RWPE1 (cell line): ENCODE measurements at places on chromosomes 6 and 20.

DNA sequence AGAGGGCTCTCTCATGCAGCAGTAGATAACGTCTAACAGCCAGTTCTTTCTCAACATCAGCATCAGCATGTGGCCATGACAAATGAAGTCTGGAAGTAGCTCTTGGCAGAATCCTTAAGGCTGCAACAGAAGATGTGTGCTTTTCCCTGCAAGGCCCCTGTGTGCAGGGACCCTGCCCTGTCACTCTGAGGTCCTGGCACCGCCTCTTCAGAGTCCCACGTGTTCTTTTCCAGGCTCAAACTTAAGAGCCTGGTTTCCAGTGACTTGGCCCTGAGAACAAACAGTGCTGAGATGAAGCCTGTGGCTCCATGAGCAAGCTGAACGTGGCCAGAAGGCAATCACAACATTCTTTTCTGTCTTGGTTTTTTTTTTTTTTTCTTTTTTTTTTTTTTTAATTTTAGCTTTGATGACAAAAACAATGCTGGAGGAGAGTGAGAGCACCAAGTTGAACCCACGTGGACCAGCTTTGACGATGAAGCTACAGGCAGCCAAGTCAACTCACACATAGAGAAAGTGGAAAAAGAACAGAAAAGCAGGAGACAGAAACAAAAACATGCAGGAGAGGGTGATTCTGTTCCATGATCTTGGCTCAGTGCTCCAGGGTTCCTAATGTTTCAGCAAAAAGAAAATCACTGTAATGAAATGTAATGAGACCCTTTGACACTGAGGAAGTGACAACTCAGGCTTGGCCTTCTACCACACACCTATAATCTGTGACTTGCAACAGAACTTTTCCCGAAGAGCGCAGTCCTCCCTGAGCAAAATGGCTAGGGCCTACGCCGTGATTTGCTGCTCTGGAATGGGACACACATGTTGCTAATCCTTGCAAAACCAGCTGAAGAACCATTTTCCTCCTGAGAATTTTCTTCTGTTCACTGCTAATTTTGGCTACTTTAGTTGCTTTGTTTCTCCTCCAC lies 86.1 kb downstream of the FOXC1 start:
- DNase-seq, result no peak

- peak; percentile 45 for DNase-seq
Observed at GRCh38 chr6:50791900-50792508, 26.7 kb upstream of the TFAP2B start.

DNA sequence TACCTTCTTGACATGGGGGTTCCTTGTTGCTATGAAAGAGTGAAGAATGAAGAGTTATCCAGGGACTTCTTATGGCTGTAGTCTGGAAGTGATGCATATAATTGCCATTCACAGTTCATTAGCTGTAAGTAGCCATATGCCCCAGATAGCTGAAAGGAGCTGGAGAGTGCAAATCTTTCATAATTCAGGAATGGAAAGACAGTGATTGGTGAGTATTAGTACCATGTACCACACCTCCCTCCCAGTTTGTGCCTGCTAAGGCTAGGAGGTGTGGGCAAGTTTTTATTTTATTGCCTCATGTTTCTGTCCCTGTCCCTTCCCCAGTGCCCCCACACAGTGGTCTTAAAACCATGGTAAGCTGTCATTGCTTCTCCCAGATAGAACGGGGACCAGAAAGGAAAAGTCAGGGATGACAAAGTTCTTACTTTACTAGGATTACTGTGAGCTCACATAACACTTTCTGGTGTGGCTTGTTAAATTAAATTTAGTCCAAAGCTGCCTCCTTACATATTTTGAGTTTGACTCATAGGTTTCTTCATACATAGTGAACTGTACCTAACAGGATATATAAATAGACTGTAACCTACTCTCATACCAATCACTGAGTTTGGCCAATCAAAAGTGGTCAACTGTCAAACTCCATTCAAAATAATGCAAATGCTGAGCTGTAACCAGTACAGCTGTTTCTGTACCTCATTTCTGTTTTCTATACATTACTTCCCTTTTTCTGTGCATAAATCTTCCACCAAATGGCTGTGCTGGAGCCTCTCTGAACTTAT lies 119.4 kb downstream of the RFPL4B start:
- peak; percentile 42 for DNase-seq

GRCh38 chr20:44586289-44586911 lies 4.0 kb downstream of the PKIG start:
- DNase-seq, result no peak

DNA sequence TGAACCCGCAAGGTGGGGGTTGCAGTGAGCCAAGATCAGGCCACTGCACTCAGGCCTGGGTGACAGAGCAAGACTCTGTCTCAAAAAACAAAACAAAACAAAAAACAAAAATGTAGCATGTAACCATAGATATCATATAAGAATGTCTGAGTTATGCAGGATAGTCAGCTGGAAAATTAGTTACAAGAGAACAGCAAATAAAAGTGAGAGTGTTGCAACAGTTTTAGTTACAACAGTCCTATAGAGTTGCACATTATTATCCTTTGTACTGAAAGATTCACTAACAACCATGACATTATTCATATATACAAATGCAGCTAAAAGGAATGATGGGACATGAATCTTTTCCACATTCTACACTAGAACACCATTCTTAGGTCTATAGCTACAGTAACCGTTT lies 16.4 kb downstream of the RNF24 start:
- DNase-seq, result no peak

- no peak for DNase-seq
Observed at GRCh38 chr20:18778690-18779392, 34.7 kb upstream of the SCP2D1 start.

- DNase-seq, result no peak
Observed at GRCh38 chr6:135496800-135497411, 634 bp downstream of the AHI1 start.

GRCh38 chr20:48226642-48227041 lies 441.4 kb upstream of the SULF2 start:
- DNase-seq, result no peak

- peak; percentile 86 for DNase-seq
Observed at GRCh38 chr6:13474360-13474759, 13.0 kb downstream of the GFOD1 start.

- no peak for DNase-seq
Observed at GRCh38 chr6:15114061-15114460, 131.8 kb upstream of the JARID2 start.

- no peak for DNase-seq
Observed at GRCh38 chr6:168319279-168320111, at the start of gene DACT2. Gene DACT2 (minus strand): TSS chr6:168319777. CDS start chr6:168319633, 144 bp downstream.

DNA sequence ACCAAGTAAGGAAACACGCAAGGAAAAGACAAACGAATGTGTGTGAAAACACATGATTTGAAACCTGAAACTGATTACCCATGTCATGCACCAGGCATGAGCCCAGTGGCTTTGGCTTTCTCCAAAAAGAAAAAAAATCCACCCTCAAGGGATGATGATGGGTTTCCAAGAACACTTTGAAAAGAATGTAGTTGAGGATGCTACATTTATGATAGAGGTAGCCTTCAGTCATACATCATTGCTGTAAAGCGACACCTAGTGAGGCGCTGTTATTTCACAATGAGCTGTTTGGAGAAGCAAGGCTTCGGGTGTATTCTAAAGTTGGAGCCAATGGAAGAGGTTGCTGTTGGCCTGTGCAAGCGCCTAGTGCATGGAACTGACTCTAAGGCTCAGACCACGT lies 124.9 kb downstream of the SCML4 start:
- DNase-seq, result no peak

- DNase-seq, result peak; percentile 49
Observed at GRCh38 chr20:10521068-10521831, 86.1 kb downstream of the SLX4IP start.

- DNase-seq, result no peak
Observed at GRCh38 chr6:52640916-52641315, 30.0 kb upstream of the TMEM14A start.

DNA sequence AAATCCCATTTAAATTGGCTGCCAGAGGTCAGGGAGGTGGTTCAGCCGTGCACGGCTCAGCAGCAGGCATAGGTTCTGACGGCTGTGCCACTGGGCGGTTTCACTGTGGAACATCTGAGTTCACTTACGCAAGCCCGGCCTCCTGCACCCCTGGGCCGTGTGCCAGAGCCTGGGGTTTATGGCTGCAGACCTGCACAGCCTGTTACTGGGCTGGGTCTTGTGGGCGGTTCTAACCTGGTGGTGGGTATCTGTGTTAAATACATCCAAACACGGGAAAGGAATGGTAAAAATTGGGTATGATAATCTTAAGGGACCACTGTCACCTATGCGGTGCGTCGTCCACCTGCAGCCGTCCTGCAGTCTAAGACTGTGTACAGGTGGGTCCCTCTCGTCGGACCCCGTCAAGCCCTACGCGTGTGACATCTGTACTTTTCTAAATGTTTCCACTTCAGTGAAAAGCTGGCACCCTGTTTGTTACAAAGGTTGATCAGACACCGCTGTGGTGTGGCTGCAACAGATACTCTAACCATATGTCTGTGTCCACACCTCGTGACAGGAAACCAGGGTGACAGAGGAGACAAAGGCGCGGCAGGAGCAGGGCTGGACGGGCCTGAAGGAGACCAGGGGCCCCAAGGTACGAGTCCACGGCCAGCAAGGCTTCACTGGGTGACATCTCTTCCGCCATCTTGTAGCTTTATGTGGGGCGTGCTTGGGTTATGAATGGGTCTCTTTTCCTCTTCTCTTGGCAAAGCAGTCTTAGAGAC lies 21.5 kb downstream of the COL9A3 start:
- no peak for DNase-seq

DNA sequence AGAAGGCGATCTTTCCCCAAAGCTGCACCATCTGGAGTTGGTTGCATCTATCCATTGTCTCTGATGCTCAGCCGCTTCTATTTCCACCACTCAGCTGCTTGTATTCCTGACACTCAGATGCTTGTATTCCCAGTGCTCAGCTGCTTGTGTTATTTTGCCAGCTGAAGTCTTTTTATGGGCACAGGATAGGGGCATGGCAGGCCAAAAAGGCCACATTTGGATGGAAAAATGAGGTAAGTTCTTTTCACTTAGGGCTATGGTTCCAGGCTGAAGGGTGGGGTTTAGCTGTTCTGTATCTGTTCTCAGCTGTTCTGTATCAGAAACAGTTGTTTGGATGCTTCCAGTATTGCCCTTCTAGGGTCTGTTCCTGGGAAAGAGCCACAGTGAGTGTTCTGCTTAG lies 944.9 kb downstream of the QKI start:
- DNase-seq, result no peak

GRCh38 chr6:169695131-169695530 lies 6.7 kb downstream of the WDR27 start:
- DNase-seq, result no peak

DNA sequence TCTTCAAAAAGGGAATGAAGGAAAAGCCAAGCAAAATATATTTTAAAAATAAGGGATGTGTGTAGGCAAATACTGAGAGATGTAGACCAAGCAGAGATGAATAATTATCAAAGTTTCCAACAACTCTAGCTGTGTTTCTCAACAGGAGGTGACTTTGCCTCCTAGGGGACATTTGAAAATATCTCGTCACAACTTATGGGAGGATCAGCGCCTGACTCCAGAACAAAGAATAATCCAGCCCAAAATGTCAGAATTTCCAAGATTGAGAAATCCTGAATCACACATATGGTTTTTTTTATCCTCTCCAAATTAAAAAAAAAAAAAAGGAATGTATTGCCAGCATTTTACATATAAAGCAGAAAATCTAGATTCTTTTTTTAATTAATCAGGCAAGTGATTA lies 241.2 kb upstream of the ZFP64 start:
- no peak for DNase-seq

DNA sequence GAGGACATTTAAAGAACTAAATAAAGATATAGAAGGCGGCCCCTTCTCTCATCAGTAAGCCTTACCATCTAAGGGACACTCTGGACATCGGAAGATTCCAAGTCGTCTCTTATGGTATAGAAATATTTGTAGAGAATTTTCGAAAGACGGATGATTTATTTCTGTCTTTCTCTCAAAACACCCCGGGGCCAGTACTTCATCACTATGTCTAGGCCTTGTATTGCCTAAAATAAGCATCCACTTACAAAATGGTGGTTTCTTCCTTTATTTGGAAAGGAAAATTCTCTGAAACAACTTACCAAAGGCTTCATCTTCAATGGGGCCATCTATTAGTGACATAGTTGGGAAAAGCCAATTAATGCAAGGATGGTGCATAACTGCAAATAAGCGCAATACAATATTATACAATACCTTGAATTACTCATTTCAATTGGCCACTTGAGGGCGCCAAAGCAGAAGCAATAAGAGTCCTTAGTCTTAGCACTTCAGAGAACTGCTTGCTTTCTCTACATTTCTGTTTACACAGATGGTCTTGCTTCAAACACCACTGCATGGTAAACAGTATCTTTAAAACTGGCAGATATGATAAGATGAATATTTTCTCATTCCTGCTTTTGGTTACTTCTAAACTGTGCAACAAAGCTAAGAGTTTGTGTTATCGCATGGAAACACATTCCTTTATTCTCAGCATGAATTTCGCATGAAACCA lies 113.2 kb downstream of the VIP start:
- peak; percentile 22 for DNase-seq

- DNase-seq, result no peak
Observed at GRCh38 chr6:169145496-169145895, 108.2 kb downstream of the THBS2 start.

GRCh38 chr6:28522594-28523240 lies 3.0 kb upstream of the GPX5 start:
- no peak for DNase-seq

GRCh38 chr20:43832096-43832816 lies 82.4 kb upstream of the TOX2 start:
- DNase-seq, result no peak

GRCh38 chr6:27178407-27178730 lies 69.1 kb upstream of the PRSS16 start:
- peak; percentile 26 for DNase-seq

- DNase-seq, result no peak
Observed at GRCh38 chr6:150293019-150293418, 75.8 kb upstream of the IYD start.

- DNase-seq, result no peak
Observed at GRCh38 chr6:1507251-1507650, 102.5 kb upstream of the FOXC1 start.

DNA sequence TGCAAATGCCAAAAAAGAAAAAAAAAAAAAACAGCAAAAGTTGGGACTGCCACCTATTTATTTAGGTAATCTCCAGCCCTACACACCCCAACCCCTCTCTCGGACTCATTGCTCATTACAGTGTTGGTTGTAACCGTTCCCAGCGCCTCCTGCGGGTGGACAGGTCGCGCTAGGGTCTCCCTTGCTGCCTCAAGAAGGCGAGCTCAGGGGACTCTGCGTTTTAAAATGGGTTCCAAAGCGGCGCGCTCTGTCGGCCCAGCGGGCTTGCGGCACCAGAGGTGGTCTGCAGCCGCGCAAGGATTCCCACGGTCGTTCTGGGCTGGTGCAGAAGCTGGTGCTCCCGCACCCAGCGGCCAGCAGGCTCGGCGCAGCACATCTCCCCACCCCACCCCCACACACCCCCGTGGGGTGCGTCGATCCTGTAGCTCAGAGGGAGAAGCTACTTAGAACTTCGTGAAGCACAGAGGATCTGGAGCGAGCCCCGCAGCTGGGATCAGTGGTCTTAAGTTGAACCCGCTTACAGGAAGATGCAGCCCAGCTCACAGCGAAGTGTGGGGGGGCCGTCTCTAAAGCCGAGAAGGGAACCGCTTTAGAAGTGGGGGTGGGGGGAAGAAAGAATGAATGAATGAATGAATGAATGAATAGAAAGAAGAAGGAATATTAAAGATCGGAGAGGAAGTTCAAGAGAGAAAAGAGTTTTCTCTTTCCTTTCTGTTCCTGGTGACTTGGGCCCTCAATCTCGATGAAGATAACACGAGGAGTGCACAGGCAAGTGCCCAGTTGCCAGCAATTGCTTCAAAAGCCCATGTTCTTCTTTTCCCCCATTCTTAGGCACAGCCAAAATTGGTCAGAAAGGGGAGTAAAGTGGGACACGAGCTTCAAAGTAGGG lies 780 bp downstream of the TFAP2A start:
- DNase-seq, result peak; percentile 46

- DNase-seq, result no peak
Observed at GRCh38 chr6:34015586-34015985, 130.3 kb downstream of the GRM4 start.
